Activated B cell treated with CpG ODN at 0.5 μM for 24 hours (primary cell): ENCODE measurements at places on chromosomes 7 and 10. TPM values are rescaled to one million over a fixed set of nuclear protein-coding genes. Genes with fewer than 3 reads are reported as not detected.

GRCh38 chr7:30321882-30322192 lies 37.4 kb downstream of the ZNRF2 start:
- DNase-seq = no peak

DNA sequence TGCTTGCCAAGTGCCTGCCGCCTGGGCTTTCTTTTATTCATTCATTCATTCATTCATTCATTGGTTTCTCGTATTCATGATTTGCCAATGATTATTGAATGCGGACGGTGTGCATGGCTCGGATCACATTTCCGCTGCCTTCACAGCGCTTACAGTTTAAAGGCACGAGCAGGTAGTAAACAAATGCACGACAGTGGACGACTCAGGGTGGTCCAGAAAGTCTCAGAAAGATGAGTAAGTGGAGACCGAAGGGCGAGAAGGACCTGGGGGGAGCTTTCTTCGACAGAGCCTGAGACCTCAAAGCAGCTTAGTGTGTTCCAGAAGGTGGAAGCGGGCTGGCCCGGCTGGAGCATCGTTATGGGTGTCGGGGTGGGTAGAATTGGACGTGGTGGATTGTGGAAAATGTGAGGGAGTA lies 506 bp downstream of the MCM10 start:
- no peak for DNase-seq

DNA sequence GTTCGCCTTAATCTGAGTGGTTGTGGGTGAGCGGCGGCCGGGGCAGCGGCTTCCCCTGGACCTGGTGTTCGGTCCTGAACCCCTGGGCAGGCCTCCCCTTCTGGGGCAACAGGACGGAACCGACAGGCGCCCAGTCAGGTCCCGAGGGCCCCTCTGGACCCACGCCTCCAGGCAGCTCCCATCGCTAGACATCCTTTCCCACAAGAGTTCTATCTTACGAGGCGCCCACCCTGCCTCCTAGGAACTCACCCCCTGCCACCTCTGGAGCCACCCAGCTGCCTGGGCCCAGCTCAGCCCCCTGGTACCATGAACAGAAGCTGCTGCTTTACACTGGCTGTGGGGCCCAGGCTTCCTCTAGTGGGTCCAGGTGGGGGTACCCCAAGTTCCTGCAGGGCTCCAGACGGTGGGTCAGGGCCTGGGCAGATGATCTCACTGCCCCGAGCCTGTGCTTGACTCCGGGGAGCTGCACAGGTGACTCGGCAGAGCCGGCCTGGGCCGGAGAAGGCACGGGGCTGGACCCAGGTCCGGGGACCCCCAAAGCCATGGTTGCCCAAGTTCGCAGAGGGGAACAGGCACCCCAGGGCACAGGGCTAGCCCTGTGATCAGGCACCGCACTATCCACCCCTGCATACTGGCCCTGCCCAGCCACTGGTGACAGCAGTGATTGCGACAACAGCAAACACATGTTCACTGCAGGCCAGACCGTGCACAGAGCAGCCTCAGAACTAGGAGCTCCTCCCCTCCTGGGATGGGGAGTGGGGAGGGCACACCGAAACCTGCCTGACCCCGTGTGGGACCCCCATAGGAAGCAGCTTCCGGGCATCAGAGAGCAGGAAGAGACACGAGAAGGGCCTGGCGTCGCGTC lies 180.3 kb downstream of the ELFN1 start:
- DNase-seq = no peak

DNA sequence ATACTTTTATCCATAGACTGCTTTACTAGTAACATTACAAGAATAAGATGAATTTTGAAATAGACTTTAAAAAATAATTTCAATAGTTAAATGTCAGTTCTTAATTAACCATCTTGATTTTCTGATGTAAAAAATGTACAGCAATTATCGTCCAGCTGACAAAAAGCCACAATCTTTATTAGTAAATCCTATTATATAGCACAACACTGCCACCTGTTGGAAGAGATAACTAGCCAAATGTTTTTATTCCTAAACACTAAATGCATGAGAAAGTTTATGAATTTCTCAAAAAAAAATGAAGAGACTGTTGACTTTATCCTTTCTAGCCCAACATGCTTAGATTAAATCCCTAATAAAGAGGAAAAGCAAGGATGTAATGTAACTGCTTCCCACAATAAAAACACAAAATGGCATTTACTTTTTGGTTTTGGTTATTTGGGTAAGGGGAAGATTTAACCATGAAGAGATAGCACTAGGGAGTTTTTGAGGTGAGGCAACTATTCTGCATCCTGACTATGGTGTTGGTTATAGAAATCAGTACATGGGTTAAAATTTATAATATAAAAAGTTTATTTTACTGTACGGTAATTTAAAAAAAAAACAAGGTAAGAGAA lies 8.0 kb downstream of the COA1 start:
- no peak for DNase-seq

GRCh38 chr7:105267244-105267643 lies 121.5 kb downstream of the SRPK2 start:
- no peak for DNase-seq

GRCh38 chr10:86087716-86088115 lies 278.9 kb downstream of the GRID1 start:
- no peak for DNase-seq

- no peak for DNase-seq
Measured at GRCh38 chr10:69685802-69686585, 55.9 kb downstream of the FAM241B start.

- no peak for DNase-seq
Measured at GRCh38 chr10:84991301-84991700, 662.9 kb downstream of the CCSER2 start.

DNA sequence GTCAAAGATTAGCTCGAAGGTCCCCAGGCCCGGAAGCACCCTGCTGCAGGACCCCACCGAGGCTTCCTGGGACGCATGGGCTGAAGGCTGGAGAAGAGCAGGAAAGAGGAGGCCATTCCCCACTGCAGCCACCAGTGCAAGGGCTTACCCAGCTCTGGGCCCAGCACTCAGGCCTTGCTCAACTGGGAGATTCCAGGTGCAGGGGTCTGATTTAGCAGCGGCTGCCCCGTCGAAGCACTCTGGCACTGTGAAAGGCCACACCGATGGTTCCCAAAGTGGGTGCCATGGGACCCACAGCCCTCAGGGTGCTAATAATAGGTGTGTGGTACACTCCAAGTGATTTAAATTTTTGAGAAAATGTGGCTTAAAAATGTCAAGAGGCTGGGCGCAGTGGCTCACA lies 130.9 kb downstream of the OAT start:
- DNase-seq = no peak

DNA sequence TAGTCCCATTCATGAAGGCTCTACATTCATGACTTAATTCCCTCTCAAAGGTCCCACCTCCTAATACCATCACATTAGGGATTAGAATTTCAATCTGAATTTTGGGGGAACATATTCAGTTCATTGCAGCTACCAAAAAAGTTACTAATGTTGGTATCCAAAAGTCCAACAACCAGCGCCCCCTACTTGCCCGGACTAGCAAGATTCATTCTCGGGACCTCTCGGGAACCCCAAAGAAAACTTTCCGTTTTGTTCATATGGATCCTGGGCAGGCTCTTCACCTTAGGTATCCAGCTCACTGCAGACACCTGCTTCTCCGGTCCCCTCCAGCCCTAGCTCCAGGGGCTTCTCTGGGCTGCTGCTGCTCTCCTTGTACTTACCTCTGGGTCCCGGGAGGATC lies 8.9 kb upstream of the GRK5 start:
- no peak for DNase-seq

DNA sequence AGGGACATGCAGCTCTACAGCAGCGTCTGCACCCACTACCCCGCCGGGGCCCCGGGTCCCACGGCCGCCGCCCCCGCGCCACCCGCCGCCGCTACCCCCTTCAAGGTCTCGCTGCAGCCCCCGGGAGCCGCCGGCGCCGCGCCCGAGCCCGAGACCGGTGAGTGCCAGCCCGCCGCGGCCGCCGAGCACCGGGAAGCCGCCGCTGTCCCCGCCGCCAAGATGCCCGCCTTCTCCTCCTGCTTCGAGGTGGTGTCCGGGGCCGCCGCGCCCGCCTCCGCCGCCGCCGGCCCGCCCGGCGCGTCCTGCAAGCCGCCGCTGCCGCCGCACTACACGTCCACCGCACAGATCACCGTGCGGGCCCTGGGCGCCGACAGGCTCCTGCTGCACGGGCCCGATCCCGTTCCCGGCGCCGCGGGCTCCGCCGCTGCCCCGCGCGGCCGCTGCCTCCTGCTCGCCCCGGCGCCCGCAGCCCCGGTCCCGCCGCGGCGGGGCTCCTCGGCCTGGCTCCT lies 631 bp downstream of the OTUD1 start:
- no peak for DNase-seq

DNA sequence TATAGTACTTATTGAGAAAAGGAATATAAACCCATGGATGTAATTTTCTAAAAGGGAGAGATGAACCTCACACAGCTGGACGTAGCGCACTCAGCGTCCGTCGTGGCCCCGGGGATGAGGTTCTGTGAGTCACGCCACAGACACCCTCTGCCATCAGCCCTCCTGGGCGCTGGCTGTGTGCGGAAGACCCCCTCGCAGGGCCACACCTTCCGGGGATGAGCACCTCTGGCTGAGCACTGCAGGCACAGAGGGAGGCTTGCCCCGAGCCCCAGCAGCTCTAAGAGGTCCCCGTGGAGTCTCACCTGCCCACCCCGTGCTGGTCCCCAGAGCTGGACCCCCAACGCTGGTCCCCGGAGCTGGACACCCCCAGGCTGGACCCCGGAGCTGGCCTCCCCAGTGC lies 215.8 kb downstream of the PTPRN2 start:
- no peak for DNase-seq

- DNase-seq = no peak
Measured at GRCh38 chr7:102875700-102876295, 37.0 kb upstream of the LRRC17 start.

DNA sequence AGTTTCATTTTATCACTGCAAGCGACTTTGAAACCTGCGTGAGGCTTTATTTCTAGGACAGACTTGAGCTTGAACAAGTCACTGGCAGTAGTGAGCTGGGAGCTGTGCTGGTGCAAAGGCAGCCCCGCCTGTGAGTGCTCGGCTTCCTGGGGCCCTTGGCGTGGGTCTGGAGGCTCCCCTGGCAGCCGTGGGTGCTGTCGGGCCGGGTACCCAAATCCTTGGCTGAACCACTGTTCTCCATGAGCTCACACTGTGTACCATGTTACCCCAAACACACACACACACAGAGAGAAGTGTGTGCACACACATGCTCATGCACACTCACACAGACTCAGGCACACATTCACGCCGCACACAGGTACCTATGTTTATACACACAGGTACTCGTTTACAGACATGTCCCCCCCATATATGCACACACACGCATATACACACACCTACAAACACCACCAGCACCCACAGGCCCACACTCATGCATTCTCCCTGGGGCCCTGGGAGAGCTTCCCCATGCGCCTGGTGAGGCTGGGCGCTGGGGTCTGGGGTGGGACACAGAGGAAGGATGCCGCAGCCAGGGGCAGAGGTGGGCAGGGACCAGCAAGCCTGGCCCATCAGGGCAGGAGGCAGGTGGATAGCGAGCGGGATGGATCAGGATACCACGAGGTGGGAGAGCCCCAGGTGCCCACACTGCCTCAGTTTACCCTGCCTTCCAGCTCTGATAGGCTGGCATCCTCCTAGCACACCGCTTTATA lies 158.8 kb downstream of the ADARB2 start:
- no peak for DNase-seq

- no peak for DNase-seq
Measured at GRCh38 chr7:49762666-49763065, 10.8 kb upstream of the VWC2 start.

GRCh38 chr7:145339319-145339718 lies 503.5 kb upstream of the TPK1 start:
- DNase-seq = no peak

DNA sequence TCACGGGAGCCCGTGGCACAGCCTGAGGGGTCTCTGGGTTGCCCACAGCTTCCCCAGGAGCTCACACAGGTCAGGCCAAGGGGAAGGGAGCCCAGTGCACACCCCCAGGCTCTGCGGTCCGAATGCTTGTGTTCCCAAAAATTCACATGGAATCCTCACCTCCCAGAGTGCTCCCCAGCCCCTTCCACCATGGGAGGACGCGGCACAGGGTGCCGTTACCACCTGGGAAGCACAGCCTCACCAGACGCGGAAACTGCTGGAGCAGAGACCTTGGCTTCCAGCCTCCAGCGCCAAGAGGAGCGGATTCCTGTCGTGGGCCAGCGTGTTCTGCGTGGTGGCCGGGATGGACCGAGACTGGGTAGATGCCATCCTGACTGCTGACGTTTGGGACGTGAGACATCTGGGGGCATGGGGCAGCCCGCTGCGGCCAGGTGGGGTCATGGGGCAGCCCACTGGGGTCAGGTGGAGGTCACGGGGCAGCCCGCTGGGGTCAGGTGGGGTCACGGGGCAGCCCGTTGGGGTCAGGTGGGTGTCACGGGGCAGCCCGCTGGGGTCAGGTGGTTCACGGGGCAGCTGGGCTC lies 149.4 kb downstream of the WDR37 start:
- DNase-seq = no peak

- no peak for DNase-seq
Measured at GRCh38 chr10:75208181-75208580, 2.4 kb upstream of the VDAC2 start.

GRCh38 chr7:101232141-101232850 lies 5.3 kb downstream of the CLDN15 start:
- no peak for DNase-seq

DNA sequence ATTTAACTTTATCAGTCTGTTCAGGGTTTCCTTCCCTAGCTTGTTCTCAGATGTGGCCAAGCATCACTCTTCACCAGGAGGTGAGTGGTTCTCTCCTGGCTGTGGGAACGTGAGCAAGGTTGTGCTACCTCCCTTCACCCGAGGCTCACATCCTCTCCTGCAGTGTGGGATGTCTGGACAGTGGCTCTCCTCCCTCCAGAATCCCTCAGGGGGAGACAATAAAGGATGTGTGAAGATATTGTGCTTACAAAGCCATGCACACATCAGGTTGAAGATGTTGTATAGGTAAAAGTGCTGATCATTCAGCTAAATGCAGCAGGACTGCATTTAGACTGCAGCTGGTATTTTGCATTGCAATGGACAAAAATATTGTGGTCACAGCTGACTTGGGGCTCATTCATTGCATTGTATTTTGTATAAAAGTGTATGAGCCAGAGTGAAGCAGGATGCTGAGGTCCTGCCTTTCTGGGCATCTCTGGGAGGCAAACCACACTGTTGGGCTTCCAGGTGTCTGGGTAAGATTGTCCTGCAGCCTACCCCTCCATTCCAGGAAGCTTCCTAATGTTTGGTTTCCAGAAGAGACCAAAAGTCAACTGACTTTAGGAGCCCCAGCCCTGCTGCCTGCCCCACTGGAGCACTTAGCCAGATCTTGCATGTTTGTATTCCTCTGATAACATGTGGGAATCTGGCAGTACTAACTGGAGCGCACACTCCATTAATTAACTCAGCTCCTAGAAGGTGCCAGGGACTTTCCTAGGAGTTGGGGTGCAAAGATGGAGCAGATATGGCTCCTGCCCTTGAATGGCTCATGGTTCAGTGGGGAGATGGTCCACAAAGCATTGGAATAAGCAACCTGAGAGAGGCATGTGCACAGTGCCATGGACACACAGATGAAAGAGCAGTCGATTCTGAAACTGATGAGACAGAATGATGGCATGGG lies 292.5 kb upstream of the ZNF32 start:
- DNase-seq = no peak

PDZD7 gene
- total RNA-seq = 0.11 TPM in 1 of 2 replicates, not detected in the other

JAKMIP3 gene
- 0.05 and 0.09 TPM in 2 replicates for total RNA-seq

MTG1 gene
- 67.6 and 83.1 TPM in 2 replicates for total RNA-seq

GPR85 gene
- not detected in 2 replicates for total RNA-seq

IDI2 gene
- not detected in 2 replicates for total RNA-seq

TMEM196 gene
- total RNA-seq = not detected in 2 replicates

KIF5B gene
- 44.2 and 45.0 TPM in 2 replicates for total RNA-seq

PNLIPRP3 gene
- not detected in 2 replicates for total RNA-seq

PMS2 gene
- total RNA-seq = 16.0 and 25.7 TPM in 2 replicates

MYOZ1 gene
- not detected in 2 replicates for total RNA-seq

PCDH15 gene
- total RNA-seq = not detected in 2 replicates

SLC35G1 gene
- 2.1 and 2.2 TPM in 2 replicates for total RNA-seq

MEOX2 gene
- not detected in 2 replicates for total RNA-seq

FLNC gene
- not detected in 2 replicates for total RNA-seq
